ENCODE measurements at places on chromosomes 12 and 14. TPM values are rescaled to one million over a fixed set of nuclear protein-coding genes. Genes with fewer than 3 reads are reported as not detected.

The DDN gene
- not detected for total RNA-seq

The APOLD1 gene
- 1.3 TPM for total RNA-seq

The MAP3K9 gene
- total RNA-seq, result under 0.01 TPM

The FGF23 gene
- total RNA-seq, result not detected

The EGLN3 gene
- total RNA-seq, result 1.3 TPM

The ZDHHC22 gene
- total RNA-seq, result not detected

The TRAF3 gene
- total RNA-seq, result 16.0 TPM

The OR11G2 gene
- not detected for total RNA-seq

The GSKIP gene
- 57.0 TPM for total RNA-seq

The TMTC2 gene
- 8.0 TPM for total RNA-seq

The CMAS gene
- 16.6 TPM for total RNA-seq

The PTHLH gene
- 0.83 TPM for total RNA-seq

The DYNLL1 gene
- total RNA-seq, result 347 TPM

The NR1H4 gene
- total RNA-seq, result not detected

The TMEM253 gene
- not detected for total RNA-seq

The SIX4 gene
- 6.5 TPM for total RNA-seq

The KRT79 gene
- not detected for total RNA-seq

The VRTN gene
- total RNA-seq, result not detected

The GNG2 gene
- total RNA-seq, result 8.3 TPM

The ACTR10 gene
- 35.9 TPM for total RNA-seq

The LYZ gene
- total RNA-seq, result not detected

The SLC7A7 gene
- 1.2 TPM for total RNA-seq

The KERA gene
- not detected for total RNA-seq

Data from smooth muscle cell of the coronary artery (primary cell).